ENCODE measurements at places on chromosomes 1 and 21. TPM values are rescaled to one million over a fixed set of nuclear protein-coding genes. Genes with fewer than 3 reads are reported as not detected.

Gene SPRR2E
- not detected for total RNA-seq

GRCh38 chr21:46507562-46507961 is 48.9 kb downstream of the DIP2A start:
- no peak overlapping the region for H3K27ac ChIP-seq
- H3K4me1 ChIP-seq: peaks cover 15% of the 10 kb centered on the region
- no peaks in the 10 kb centered on the region for H3K27me3 ChIP-seq
- H3K36me3 ChIP-seq: peaks cover 16% of the 10 kb centered on the region
- H3K4me3 ChIP-seq: no peak overlapping the region

DNA sequence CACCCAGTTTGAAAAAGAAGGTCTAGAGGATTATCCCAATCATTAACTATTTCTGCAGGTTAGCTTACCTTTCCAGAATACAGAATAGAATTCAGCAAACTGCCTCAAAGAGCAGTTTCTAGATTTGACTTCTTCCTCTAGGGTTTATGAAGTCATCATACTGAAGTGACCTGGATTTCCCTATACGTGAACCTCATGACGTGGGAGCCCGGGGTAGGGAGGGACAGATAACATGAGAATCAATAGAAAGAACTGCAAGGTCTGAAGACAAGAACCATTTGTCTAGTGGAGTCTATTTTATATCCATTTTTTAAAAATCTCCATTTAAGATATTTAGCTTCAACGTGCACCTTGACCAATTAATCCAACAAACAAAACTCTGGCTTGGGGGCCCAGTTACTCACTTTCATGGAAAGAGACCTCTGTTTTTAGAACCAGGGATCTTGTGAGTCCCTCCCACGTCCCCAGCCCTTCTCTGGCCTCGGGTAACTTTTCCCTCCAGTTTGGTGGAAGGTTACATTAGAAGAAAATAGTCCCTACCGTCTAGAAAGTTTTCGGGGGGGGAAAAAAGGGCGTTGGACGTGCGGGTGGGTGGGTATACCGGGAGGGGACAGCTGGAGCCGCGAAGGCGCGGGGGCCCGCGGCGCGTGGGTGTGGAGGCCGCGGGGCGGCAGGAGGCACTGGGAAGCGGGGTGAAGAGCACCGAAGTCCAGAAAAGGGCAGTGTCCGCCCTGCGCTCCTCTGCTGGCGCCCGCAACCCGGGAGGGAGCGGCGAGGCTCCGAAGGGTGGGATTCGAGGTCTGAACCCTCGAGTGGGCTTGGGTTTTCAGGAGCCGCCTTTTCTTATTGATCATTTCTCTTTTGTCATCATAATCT is 13.8 kb upstream of the POGZ start:
- H3K4me1 ChIP-seq: no peaks in the 10 kb centered on the region
- DNase-seq: no peak
- peak overlapping the region; percentile 25 for H3K4me3 ChIP-seq
- no peaks in the 10 kb centered on the region for H3K36me3 ChIP-seq
- peaks cover 6% of the 10 kb centered on the region for H3K27me3 ChIP-seq

DNA sequence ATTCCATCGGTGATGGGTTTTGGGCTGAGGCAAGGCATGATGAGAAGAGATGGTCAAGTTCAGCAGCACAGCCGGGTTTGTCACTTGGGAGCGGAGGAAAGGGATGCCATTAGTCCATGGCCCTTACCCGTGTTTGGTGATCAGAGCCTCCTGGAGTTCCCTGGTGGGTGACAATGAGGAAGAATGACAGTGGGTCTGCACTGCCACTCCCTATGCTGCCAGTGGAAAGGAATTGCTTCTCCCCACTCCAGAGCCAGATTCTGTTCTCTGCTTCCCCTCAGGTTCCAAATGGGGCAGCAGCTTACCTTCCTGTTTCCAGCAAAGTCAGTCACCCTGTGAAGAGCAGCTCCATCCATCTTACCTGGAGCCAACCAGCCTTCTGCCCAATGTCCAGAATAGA is 393.1 kb downstream of the PTPRU start:
- H3K4me3 ChIP-seq: no peak overlapping the region
- H3K4me1 ChIP-seq: peaks cover 8% of the 10 kb centered on the region
- H3K27me3 ChIP-seq: peaks cover 7% of the 10 kb centered on the region
- H3K27ac ChIP-seq: no peak overlapping the region

GRCh38 chr1:233328142-233328921 is 808 bp downstream of the MAP3K21 start:
- H3K27me3 ChIP-seq: peaks cover 4% of the 10 kb centered on the region
- no peaks in the 10 kb centered on the region for H3K36me3 ChIP-seq
- no peak overlapping the region for H3K27ac ChIP-seq
- DNase-seq: no peak

- peaks cover 1% of the 10 kb centered on the region for H3K27me3 ChIP-seq
- H3K4me1 ChIP-seq: peaks cover 8% of the 10 kb centered on the region
These were observed 107.4 kb upstream of the KIAA1614 start for GRCh38 chr1:180805316-180805715.

Gene TNFRSF1B
- 0.26 TPM for total RNA-seq

Gene RCSD1
- not detected for total RNA-seq

Gene AADACL4
- not detected for total RNA-seq

Gene SERTAD4
- total RNA-seq: 3.3 TPM

DNA sequence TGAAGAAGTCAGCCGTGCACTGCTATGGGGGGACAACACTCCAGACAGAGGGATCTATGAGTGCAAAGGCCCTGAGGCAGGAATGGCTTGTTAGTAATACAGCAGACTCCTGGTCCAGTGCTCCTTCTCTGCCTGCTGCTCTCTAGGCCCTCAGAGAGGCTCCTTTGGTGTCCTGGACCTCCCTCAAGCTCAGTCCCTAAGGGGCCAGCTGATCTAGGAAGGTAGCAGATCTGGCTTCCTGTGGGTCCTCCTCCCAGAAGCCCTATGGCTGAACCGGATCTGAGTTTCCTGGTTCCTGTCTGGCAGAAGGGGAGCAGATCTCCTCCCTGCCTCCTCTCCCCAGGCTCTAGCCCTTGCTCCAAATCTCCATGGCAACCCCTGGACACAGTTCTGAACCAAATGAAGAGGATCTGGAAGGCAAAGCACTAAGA is at the start of gene LDLRAD2:
LDLRAD2 (plus strand) TSS at position 391 of the 431 bp plus-strand sequence. CDS start 187 bp downstream, outside the sequence.
- DNase-seq: peak; percentile 15
- peaks cover 9% of the 10 kb centered on the region for H3K36me3 ChIP-seq
- H3K4me1 ChIP-seq: peaks cover 12% of the 10 kb centered on the region

Gene PLPPR5
- not detected for total RNA-seq

DNA sequence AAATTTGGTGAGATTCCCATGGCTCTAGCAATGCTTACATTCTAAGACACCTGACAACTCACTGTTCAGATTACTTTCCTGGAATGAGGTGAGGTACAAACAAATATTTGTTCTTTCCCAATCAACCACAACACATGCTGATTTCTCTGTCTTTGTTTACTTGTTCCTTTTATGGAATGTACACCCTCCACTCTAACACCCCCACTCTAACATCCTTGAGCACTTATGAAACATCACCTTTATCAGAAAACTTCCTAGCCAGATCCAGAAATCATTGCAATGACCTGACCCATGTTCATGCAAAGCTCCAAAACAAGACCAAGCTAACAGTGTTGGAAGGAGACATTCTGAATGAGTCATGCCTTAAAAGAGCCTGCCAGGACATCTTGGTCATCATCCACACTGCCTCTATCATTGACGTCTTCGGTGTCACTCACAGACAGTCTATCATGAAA is 35.5 kb downstream of the HSD3B1 start:
- H3K27me3 ChIP-seq: peaks cover 26% of the 10 kb centered on the region
- no peaks in the 10 kb centered on the region for H3K4me1 ChIP-seq
- H3K27ac ChIP-seq: no peak overlapping the region
- DNase-seq: no peak

Gene IFNLR1
- total RNA-seq: not detected

GRCh38 chr1:21926814-21927532 is 10.1 kb downstream of the HSPG2 start:
- peak; percentile 69 for DNase-seq
- peak overlapping the region; percentile 63 for H3K4me3 ChIP-seq
- peaks cover 41% of the 10 kb centered on the region for H3K36me3 ChIP-seq

DNA sequence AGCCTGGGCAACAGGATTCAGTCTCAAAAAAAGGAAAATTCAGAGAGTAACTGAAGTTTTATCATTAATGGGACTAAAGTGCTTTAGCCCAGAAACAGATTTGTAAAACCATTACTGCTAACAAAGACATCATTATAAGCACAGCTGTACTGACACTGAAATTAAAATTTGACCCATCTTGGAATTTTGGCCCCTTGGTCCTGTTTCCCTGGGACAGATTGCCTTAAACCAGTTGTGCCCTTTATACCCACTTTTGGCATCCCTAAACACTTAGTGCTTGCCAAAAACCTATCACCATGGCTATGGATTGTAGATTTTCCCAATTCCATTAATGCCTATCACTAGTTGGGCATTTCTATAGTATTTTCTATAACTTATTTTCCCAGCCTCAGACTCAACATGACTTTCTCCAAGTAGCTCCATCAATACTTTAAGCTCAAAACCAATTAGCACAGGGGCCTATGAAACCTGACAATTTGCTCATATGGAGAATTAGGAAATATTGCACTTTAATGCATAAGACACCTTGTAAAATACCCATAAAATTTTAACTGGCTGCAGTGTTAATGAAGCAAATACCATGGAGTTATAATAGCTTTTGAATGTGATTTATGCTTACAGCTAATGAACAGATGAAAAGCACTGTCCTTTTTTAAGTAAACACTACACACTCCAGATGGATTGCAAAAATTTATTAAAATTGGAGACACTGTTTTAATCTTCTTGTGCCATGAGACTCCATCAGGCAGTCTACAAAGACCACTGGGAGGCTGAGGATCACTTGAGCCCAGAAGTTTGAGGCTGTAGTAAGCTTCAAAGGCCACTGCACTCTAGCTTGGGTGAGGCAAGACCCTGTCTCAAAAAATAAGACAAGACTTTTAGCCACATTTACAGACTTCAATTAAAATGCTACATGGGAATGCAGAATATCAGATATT is 4.3 kb downstream of the GAS5 start:
- peaks cover 34% of the 10 kb centered on the region for H3K4me1 ChIP-seq
- peaks cover 28% of the 10 kb centered on the region for H3K27me3 ChIP-seq
- H3K27ac ChIP-seq: peak overlapping the region; percentile 97
- H3K36me3 ChIP-seq: peaks cover 52% of the 10 kb centered on the region
- no peak for DNase-seq

Gene RNF186
- not detected for total RNA-seq

Gene DCDC2B
- total RNA-seq: not detected

DNA sequence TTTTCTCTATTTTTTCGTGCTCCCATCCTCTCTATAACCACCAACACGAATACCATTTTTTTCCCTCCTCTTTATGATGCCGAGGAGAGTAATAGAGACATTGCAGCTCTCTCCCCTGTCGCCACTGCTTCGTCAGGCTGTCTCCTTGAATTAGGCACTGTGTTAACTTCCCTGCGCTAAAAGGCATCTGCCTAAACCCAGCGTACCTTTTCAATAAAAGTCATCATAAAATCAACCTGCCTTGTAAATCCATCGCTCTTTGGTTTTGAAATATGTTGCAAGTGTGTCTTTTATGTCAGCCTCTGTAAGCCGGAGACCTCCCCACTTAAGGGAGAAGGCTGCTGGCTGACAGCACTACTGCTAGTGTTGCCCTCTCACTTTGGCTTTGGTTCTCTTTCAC is 8.7 kb downstream of the RNF220 start:
- H3K4me1 ChIP-seq: no peaks in the 10 kb centered on the region
- 0 out of 2 replicates have a peak, but pooled peaks cover 7% of the 10 kb centered on the region for H3K36me3 ChIP-seq
- no peak overlapping the region for H3K4me3 ChIP-seq
- H3K27ac ChIP-seq: no peak overlapping the region
- peaks cover 28% of the 10 kb centered on the region for H3K27me3 ChIP-seq

GRCh38 chr1:198970916-198971315 is 332.1 kb downstream of the PTPRC start:
- H3K4me3 ChIP-seq: no peak overlapping the region
- no peak for DNase-seq
- H3K27ac ChIP-seq: no peak overlapping the region
- no peaks in the 10 kb centered on the region for H3K27me3 ChIP-seq
- H3K4me1 ChIP-seq: no peaks in the 10 kb centered on the region

DNA sequence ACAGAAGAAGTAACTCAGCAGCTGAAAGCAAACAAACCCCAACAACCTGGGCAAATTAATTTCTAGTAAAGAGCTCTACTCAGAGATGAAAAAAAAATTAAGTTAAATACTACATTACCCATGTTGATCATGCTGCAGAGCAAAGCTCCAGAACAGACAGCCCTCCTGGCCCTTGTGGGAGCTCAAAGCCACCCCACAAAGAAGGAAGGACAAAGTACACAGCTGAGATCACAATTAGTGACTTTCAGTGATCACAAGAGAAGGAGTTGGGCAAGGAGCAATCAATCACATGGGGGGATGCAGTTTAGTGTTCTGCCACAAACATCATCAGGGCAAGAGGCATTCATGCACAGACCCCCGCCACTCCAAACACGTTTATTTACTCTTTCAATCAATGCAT is 114.2 kb downstream of the DAB1 start:
- DNase-seq: no peak
- no peak overlapping the region for H3K4me3 ChIP-seq
- no peaks in the 10 kb centered on the region for H3K4me1 ChIP-seq
- no peaks in the 10 kb centered on the region for H3K36me3 ChIP-seq
- H3K27me3 ChIP-seq: peaks cover 1% of the 10 kb centered on the region
- no peak overlapping the region for H3K27ac ChIP-seq

All from HFFc6 (cell line).